ENCODE measurements at places on chromosomes 7 and 10.

DNA sequence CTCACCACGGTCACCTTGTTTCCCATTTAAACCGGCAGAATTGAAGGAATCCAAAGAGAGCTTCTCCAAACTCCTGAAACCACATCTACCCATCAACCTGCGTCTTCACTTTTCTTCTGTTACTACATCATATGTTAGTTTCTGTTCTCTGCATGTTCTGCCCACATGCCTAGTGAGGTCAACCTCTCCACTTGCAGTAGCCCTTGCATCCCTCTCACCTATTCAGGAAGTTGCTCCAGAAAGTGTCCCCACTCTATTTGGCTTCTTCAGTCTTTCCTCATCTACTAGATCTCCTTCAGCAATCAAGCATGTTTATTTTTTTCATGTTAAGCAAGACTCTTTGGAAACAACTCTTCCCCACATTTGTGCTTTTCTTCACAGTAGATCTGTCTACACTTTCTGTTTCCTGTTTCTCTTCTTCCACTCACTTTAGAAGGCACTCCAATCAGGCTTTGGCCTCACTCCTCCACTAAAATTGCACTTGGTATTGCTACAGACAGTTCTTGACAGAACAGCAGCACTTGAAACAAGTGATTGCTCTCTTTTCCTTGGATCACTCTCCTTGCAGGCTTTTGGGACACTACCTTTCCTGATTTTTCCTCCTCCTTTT is 7.5 kb downstream of the SAMD9L start:
- DNase-seq = no peak

DNA sequence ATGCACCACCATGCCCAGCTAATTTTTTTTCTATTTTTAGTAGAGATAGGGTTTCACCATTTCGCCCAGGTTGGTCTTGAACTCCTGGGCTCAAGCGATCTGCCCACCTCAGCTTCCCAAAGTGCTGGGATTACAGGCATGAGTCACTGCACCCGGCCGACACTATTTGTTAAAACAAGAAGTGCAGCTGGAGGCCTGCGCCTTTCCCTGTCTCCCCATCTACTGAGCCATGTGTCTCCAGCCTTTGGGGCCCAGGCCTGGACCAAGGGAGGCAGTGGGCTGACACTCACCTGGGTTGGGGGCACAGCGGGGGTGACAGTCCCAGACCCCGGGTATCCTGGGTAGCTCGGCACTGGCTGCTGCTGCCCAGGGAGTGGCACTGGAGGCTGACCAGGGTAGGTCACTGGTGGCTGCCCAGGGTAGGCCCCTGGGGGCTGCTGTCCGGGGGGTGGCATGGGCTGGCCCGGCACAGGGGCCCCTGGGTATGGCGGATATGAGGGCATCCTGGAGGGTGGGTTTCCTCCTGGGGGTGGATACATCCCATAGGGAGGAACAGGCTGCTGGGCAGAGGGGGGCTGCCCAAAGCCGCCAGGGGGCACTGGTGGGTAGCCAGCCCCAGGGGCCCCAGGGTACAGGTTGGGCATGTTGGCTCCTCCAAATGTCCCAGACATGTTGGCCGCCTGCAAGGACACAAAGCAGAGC is 36.3 kb downstream of the PLAC9 start:
- no peak for DNase-seq

- DNase-seq = peak; percentile 13
Measured at GRCh38 chr10:62815381-62816075, 638 bp downstream of the EGR2 start.

DNA sequence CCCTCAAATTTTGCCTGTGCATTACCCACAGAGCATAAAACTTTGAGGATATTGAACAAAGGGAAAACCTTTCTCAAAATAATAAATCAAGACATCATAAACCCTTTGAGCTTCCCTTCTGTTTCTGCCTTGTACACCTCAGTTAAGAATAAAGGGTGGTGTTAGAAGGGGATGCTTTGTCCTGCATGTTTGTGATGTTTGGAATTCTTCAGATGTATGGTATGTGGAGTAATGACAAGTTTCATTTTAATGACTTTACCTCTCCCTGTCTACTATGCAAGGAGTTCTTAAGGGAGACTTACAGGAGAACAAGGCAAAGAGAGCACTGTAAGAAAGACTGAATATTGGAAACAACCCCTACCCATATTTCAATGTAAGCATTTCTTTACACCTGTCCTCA is 99.2 kb downstream of the HECW1 start:
- no peak for DNase-seq

- DNase-seq = no peak
Measured at GRCh38 chr7:134866617-134867016, 87.2 kb downstream of the CALD1 start.

DNA sequence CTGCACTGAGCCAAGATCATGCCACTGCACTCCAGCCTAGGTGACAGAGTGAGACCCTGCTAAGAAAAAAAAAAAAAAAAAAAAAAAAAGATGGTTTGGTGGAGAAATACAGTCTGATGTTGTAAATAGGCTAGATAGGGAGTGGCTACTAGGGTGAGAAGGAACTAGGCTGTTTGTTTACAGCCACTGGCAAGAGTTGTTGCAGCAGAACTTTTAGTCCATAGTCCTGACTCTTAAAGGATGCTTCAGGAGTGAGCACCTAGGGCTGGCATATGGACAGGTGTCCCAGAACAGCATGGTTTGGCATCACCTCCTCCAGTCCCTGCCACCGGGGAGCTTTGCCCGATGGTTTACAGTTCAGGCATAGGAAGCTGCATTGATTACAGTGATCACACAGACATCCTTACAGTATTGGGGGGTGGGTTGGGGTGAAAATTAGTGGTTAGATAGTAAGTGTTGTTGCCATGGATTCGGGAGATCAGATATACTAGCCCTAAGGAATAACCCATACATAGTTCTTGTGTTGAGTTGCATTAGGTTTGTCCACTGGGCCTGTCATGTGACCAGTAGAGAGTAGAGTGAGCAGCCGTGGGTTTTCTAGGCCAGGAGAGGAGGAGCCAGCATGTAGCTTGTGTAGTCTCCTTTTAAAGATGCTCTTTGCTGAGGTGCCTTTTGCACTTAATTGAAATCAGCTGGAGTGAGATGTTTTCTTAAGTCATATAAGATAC is 35.9 kb downstream of the ZRANB1 start:
- DNase-seq = no peak

DNA sequence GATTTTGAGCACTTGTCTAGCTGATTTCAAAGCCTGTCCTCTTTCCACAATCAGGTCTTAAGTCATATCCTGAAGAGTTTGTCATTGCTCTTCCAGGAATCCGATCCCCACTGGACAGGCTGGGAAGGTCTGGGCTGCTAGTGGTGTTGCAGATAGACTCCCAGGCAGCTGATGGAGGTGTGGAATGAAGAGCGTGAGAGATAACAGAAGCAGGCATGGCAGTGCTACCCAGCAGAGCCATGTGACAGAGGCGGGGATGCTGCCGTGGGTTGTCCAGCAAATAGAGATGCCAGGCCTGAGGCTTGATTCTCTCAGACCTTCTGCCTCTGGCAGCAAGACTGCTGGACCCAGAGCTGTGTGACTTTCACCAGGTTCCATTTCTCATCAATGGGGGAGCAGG is 116.5 kb upstream of the EEPD1 start:
- DNase-seq = no peak

GRCh38 chr10:14379556-14380280 is 49.0 kb upstream of the FRMD4A start:
- DNase-seq = no peak

GRCh38 chr10:124072106-124072505 is 21.3 kb downstream of the CHST15 start:
- DNase-seq = no peak

Data from activated T-cell treated with anti-CD3 and anti-CD28 coated beads for 1 hour (primary cell).